ENCODE measurements at places on chromosomes 2 and 18.

DNA sequence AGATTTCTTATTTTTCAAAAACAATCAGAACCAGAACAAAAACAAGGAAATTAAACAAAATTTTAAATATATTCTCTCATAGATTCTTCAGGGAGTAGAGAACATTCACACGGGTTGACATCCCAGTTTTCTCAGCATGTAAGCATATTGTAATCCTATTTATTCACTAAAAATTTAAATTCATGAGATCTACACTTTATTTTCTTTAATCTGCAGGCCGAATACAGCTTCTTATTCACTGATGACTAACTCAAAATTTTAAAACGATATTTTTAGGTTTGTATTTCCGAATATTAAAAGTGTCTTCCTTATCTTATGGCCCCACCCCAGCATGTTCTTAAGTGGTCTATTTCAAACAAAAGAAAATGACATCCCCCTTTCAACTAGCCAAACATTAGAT, 262.4 kb downstream of the MEIS1 start:
- DNase-seq = no peak

GRCh38 chr2:19178175-19178574, 180.2 kb downstream of the OSR1 start:
- no peak for DNase-seq

GRCh38 chr18:46060359-46060841, 11.7 kb downstream of the PSTPIP2 start:
- no peak for DNase-seq

- no peak for DNase-seq
These were observed 67.2 kb downstream of the MBP start for GRCh38 chr18:77065221-77065981.

- DNase-seq = no peak
These were observed 46.6 kb downstream of the SMAD2 start for GRCh38 chr18:47883771-47884413.

GRCh38 chr18:66344227-66344626, 259.7 kb downstream of the CDH19 start:
- DNase-seq = no peak

GRCh38 chr2:74984947-74985637, 26.6 kb downstream of the POLE4 start:
- no peak for DNase-seq

- DNase-seq = no peak
These were observed 32.8 kb downstream of the RFX8 start for GRCh38 chr2:101442042-101442666.

- no peak for DNase-seq
These were observed 28.1 kb downstream of the FAM171B start for GRCh38 chr2:186721956-186722355.

- DNase-seq = peak; percentile 15
These were observed 970 bp upstream of the ADCYAP1 start for GRCh38 chr18:903701-904100.

GRCh38 chr2:205731583-205731981, 49.3 kb downstream of the NRP2 start:
- DNase-seq = no peak

- DNase-seq = no peak
These were observed 606 bp downstream of the OTOF start for GRCh38 chr2:26477126-26477910.

DNA sequence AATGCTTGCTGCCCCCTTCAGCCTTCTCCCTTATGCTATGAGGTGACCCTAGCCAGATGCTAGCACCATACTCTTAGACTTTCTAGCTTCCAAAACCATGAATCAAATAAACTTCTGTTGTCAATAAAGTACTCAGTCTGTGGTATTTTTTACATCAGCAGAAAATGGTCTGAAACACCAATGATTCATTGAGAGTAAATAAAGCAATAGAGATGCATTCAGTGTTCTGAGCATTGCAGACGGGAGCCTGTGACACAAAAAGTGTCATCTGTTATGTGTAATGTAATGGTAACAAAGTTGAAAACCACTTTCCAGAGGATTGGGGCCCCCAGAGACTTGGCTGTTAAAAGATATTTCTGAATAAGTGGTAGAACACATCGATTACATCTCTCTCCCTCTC, 758.0 kb upstream of the NRXN1 start:
- DNase-seq = no peak

DNA sequence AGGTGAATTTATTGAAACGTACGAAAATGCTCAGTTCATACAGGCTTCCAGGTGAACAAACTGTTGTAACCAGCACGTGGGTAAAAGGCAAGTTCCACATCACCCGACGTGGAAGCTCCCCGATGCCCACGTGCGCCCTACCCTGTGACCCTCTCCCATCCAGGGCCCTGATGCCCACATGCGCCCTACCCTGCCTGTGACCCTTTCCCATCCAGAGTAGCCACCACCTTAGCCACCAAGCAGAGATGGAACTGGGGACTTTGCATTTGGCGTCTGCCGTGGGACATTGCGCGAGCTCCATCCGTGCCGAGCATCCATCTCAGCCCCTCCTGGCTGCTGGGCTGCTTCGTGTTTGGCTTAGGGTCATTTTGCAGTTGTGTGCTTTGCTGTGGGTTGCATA, 37.5 kb downstream of the ANO7 start:
- DNase-seq = no peak

GRCh38 chr2:203669820-203670219, 36.6 kb upstream of the CD28 start:
- DNase-seq = no peak

GRCh38 chr2:237563816-237564215, 2.6 kb upstream of the PRLH start:
- no peak for DNase-seq

GRCh38 chr2:138000796-138001195, 36.5 kb downstream of the HNMT start:
- DNase-seq = no peak

DNA sequence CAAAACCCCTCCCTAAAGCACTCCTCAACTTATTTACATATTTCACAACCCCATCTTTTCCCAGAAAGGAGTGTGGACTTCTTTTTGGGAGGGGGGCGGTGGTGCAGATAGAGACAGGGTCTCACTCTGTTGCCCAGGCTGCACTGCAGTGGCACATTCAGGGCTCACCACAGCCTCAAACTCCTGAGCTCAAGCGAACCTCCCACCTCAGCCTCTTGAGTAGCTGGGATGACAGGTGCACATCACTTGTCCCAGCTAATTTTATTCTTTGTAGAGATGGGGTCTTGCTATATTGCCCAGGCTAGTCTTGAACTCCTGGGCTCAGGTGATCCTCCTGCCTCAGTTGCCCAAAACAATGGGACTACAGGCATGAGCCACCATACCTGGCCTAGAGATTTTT, 44.1 kb downstream of the ADCY3 start:
- no peak for DNase-seq

- no peak for DNase-seq
These were observed 84.2 kb upstream of the SEC11C start for GRCh38 chr18:59055345-59056032.

GRCh38 chr18:50819027-50819727, 639 bp downstream of the MRO start:
- no peak for DNase-seq

GRCh38 chr2:1420746-1421480, 7.7 kb downstream of the TPO start:
- DNase-seq = no peak

DNA sequence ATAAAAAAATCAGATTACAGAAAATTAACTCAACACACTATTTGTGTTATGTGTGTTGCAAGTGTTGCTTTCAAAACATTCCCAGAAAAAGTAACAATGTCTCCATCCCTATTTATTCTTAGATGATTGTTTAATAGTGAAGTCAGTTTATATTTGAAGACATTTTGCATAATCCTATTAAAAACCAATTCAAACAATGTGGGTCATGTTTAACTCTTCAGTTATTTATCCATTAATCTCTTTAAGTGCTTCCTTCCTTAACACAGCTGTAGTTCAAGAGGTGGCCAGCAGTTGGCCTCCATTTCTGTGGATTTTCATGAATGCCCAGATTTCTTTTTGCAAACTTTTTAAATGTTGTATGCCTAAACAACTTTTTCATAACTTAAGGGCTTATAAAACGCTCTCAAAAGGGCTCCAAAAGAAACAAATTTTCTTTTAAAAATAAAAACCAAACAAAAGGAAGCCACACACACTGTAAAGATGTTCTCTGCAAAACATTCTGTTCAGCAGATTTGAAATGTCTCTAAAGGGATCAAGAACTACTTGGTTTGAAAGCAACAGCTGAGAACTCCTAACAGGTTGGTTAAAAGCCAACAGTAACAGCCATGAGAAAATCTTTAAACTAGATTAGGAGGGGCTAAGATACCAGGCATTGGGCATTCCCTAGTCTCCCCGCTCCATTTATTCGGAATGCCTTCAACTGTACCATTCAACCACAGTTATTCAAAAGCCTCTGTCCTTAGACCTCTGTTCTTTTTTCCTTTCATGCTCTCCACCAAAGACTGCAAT, 71.5 kb downstream of the THADA start:
- no peak for DNase-seq

DNA sequence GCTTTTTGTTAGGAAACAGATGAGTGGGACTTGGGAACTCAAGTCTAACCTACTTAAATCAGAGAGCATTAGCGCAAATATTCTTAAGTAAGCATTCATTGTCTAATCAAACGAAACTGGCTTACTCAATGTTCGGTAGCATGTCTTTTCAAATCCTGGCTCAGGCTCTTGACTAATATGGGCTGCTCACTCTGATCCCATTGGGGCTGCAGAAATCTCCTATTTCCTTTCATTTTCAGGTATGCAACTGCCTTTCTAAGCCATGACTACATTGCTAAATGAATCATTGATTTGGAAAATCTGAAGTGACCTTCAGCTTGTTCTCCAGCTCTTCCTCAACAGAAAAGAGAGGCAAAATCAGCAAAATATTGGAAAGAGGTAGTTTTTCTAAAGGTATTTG, 2084.4 kb upstream of the PIK3C3 start:
- no peak for DNase-seq

GRCh38 chr2:168139852-168140251, 107.5 kb downstream of the STK39 start:
- no peak for DNase-seq

- peak; percentile 50 for DNase-seq
These were observed 26.3 kb downstream of the NDC80 start for GRCh38 chr18:2597639-2598038.

DNA sequence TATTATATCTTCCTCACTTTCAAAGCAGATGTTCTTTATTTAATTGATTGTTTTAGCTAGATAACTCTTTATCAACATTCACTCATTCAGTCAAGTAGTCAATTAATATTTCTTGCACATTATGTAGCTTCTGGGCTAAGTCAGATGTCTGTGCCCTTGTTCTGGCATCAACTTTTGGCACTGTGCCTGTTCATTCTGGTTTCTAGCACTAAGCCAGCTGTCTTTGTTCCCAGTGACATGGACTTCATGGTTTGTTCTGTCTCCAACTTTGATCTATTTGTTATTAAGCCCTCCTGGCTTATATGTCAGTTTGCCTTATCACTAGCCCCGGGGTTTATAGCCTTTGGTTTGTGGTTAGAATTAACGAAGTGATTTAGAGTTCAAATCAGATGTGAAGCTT, 247.9 kb upstream of the SYT4 start:
- DNase-seq = no peak

- DNase-seq = no peak
These were observed 64.2 kb upstream of the OTOS start for GRCh38 chr2:240204431-240205276.

GRCh38 chr2:195535911-195536522, 121.0 kb upstream of the SLC39A10 start:
- DNase-seq = peak; percentile 81

DNA sequence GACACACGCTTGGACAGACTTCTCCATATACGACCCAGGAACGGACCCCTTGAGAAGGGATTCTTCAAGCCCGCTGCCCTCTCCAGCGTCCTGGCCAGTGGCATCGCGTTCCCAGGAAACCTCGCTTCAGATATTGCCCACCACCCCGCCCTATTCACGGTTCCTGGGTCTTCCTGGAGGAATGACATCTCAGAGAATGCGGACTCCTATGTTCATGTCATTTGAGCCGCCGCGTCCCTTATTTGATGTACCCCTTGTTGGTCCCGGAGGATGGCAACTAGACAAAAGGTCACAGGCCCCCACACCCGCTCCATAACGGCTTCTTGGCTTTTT, 588 bp upstream of the CCDC93 start:
- DNase-seq = no peak

DNA sequence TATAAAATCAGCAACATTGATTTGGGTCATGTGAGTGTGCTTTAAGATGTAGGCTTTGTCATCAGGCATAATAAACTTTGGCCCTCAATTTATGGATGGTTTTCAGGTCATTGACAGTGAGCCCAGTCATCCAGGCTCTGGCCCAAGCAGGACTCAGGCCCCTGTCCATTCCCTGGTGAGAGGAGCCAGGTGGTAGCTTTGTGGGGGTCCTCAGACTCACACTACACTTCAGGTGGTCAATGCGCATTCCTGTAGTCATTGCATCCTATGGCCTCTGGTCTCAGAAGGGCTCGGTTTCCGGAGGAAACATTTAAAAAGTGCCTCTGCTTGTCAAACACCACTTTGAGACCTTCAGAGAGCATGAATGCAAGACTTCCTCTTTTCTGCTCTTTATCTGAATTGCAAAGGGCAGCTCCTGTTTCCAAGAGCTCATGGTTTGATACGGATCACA, 20.2 kb downstream of the LGALSL start:
- no peak for DNase-seq

DNA sequence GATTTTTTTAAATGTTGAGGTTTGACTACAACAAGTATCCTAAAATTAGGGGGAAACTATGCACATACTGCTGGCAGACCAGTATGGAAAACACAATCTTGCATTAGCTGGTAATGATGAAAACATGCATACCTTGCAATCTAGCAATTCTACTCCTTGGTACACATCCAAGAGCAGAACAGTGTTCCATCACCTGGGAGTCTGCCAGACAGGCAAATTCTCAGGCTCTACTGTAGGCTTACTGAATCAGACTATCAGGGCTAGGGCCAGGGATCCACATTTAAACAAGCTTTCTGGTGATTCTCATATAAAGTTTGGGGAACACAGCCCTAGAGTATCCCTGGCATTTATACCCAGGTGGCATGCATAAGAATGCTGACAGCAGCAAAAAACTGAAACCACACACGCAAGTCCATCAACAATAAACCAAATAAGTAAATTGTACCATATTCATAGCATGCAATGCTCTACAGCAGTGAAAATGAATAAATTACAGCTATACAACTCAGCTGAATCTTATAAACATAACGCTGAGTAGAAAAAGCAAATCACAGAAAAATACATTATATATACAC, 13.6 kb downstream of the CDH2 start:
- DNase-seq = no peak

Data from thymus (tissue), 14 donors.